ENCODE measurements at places on chromosomes 12 and 14.

DNA sequence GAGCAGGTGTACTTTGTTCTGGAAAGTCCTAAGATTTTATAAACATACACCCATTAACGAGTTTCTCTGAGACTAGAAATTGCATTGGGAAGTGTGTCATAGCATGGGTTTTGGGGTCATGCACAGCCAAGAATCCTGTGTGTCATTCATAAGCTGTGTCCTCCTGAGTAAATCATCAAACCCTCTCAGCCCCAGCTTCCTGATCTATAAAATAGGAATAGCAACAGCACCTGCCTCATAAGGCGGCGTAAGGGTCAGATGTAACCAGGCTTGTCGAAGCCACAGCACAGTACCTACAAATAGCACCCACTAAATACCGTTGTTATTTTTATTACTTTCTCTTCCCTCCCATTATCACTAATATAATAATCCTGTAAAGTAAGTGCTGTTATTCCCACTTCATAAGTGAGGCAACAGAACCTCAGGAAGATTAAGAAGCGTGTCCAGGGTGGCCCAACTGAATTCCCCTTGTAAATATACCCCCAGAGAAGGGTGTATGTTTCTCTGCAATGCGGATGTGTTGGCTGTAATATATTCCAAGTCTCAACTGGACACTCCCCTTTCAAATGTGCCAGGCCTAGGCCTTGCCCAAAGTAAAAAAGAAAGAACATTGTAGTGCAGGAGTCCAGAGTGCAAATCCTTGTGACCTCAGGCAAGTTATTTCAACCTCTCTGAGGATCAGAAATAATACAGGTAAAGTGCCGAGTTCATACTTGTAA, 188.3 kb upstream of the BCL2L14 start:
- no peak for DNase-seq

- peak; percentile 83 for DNase-seq
These were observed 31.2 kb downstream of the TC2N start for GRCh38 chr14:91835920-91836843.

- peak; percentile 84 for DNase-seq
These were observed 895 bp downstream of the SLC7A8 start for GRCh38 chr14:23182372-23183157.

DNA sequence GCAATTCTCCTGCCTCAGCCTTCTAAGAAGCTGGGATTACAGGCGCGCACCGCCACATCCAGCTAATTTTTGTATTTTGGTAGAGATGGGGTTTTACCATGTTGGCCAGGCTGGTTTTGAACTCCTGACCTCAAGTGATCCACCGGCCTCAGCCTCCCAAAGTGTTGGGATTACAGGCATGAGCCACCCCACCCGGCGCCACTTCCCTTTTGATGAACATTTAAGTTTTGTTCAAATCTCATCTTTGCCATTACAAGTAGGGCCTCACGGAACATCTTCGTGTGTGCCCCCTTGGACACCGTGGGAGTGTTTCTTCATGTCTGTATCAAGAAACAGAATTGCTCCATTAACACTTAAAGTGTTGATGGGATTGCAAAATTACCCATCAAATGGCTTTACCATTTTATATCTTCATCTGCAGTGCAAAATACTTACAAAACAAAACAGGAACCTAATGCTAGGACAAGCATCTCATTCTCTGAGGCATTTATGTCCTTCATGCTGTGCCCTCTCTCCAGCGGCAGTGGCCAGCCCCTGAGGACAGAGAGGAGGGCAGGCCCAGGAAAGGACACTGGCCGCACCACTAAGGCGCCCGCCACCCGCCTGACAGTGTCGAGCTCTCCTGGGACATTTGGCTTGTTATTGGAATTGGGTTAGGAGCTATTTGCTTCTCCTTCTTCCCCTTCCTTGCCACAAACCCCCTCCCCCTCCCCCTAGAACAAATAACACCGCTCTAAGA, 61.7 kb downstream of the RFX4 start:
- no peak for DNase-seq

- DNase-seq, result no peak
These were observed 132.3 kb downstream of the CCDC59 start for GRCh38 chr12:82225871-82226270.

DNA sequence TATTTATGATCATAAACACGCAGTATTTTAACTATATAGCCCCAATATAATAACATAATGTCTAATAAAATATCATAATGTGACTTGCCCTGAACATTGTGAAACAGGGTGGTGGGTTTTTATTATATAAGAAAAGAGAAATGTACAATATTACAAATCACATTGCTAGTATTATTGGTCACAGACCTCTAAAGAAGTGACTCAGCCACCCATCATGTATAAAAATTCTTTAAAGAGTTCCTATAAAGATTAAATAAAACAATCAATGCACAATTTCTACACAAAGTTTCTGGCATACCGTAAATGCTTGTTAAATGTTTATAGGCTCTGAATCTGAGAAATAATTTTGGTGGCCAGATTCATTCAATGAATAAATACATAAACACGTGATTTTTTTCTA, 28.9 kb downstream of the ABCC9 start:
- DNase-seq, result no peak

DNA sequence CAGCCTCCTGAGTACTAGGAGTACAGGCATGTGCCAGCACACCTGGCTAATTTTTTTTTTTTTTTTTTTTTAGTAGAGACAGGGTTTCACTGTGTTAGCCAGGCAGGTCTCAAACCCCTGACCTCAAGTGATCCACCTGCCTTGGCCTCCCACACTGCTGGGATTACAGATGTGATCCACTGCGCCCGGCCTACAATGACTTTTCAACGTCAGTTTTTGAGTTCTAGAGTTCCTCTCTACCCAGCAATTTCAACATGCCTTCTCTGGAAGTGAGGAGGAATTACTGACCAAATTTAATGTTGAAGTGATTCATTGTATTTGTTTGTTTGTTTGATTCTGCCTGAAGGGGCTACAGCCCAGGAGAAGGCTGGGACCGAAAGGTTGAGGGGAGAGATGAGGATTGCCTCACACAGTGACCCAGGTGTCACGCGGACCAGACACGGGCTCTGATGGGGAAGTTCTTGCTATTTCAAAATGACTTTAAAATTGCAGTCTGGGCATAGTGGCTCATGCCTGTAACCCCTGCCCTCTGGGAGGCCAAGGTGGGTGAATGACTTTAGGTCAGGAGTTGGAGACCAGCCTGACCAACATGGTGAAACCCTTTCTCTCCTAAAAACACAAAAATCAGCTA, 8.6 kb upstream of the DENR start:
- no peak for DNase-seq

DNA sequence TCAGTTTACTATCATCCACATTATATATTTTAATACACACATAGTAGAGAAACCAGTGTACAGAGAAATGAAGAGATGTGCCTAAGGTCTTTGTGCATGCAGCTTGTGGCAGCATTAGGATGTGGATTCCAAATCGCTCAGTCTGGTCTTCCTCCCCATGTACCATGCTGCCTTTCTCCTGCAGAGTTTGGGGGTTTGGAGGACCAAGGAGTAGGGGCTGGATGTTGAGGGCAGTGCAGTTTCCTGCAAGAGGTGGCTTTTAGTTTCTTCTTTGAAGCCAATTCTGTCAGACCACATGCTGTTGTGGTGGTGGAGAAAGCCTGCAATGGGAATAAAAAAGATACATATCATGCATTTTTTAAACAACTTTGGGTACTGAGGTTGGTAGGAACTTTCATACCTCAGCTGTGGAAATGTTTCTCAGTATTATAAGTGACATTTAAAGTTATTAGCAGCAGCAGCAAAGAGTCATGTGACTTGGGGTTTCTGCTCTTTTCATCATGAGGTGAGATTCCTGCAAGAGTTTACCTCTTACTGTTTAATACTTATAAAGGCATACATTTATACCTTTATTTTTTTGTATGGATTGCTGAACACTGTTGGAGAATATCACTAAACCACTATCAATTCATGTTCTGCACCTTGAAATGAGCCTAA, 34.4 kb downstream of the TESPA1 start:
- DNase-seq, result no peak

GRCh38 chr14:43778570-43778936, 728.5 kb downstream of the FSCB start:
- no peak for DNase-seq

GRCh38 chr12:78767264-78767981, 97.2 kb upstream of the SYT1 start:
- no peak for DNase-seq

GRCh38 chr14:102487204-102487577, 22.4 kb downstream of the ANKRD9 start:
- no peak for DNase-seq

GRCh38 chr14:72723858-72724530, 169.9 kb downstream of the DPF3 start:
- DNase-seq, result no peak

DNA sequence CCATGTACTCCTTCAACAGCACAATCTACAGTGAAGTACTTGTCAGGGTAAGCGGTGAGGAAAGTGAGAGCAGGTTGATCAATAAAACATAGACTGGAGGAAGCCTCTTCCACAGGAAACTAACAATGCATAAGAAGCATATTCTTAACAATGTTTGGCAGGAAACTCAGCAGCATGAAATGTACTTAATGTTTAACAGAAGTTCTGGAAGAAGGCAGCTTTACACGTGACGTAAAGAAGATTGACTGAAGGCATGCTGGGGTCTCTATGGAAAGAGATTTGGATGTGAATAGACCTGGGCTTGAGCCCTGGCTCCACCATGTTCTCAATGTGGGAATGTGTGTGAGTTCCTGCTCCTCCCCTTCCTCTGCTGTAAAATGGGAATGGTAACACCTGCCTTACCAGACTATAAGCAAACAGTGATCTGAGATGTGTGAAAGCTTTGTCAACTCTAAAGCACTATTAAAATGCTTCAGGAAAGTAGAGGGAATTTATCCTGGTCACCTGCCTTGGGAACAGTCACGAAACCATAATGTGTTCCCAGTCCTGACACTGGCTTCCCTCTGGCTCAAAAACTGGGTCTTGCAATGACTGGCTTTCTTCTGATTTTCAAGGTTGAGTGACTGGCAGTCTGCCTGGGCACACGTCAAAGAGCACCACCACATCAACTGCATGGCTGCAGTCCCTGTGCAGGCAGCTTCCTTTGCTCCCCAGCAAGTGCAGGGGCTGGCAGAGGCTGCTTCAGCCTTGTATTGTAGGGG, 384.6 kb downstream of the APAF1 start:
- DNase-seq, result no peak

GRCh38 chr12:34244608-34245007, 222.3 kb downstream of the ALG10 start:
- DNase-seq, result no peak

GRCh38 chr14:83885837-83886293, 1644.1 kb upstream of the FLRT2 start:
- DNase-seq, result no peak

GRCh38 chr14:101630056-101630965, 69.0 kb downstream of the DIO3 start:
- no peak for DNase-seq

DNA sequence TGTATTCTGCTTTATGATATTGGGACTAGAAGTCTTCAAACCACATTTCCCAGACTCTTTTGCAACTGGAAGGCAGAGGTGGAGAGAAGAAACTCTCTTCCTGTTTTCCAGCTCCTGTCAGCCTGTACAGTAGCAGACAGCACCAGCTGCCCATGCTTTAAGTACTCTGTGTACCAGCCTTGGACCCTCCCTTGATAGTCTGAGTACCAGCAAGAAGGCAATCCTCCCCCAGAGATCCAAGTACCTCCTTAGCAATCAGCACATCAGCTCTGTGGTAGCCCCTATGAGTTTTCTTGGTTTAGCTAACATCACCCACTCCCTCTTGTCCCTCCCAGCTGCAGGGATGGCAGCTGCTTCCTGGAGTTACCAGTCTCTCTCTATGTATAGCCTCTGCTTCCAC, 56.3 kb downstream of the STXBP6 start:
- no peak for DNase-seq

- peak; percentile 83 for DNase-seq
These were observed 12.4 kb downstream of the MGST1 start for GRCh38 chr12:16359512-16360491.

DNA sequence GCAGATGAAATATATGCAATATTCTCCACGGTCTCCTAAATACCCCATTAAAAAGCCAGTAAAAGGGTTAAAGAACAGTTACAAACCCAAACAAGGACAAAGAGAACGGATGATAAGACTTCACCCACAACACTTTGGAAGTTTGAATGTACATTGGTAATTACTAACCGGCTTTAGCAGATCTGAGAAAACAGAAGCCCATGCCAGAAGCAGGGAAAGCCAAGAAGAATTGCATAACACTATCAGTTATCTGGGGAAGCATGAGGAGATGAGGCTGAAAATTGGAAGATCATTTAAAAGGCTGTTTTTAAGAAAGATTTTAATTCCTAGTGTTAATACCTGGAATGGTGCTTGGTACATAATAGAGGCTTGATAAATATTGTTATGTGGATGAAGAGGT, 55.6 kb upstream of the MYBPC1 start:
- no peak for DNase-seq

DNA sequence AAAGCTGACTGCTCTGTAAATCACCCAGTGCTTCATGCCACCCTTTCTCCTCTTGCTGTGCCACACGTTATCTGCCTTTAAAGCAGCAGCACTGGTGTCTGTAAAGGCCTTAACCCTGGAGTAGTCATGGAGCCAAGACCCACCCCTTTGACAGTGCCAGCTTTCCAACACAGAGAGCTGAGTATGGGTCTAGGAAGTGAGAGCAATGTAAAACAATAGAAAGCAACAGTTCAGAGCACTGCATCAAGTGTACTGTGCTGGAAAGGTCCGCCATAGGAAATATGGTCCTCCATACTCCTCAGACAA, 139.5 kb downstream of the DAD1 start:
- DNase-seq, result no peak

- DNase-seq, result no peak
These were observed 27.3 kb downstream of the TTC5 start for GRCh38 chr14:20278414-20278813.

- no peak for DNase-seq
These were observed 82.4 kb upstream of the RESF1 start for GRCh38 chr12:31876568-31877424.

- DNase-seq, result no peak
These were observed 119.3 kb downstream of the BEGAIN start for GRCh38 chr14:100467939-100468338.

DNA sequence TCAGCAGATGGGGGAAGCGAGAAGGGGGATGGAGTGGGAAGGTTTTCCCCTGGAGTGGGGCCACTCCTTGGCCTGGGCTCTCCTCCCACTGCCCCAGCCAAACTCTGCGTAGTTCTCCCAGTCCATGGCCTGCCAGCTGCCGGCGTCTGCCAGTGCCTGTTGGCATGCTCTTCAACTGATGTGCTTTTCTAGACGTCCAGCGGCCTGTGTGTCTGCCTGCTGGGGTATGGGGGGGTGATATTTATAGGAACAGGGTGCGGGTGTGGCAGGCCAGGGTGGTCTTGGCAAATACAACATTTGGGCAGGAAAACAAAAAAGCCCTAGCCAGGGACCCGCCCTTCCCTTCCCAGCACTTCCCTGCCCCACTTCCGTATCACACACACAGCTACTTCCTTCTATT, 786.3 kb upstream of the NOVA1 start:
- no peak for DNase-seq

- DNase-seq, result no peak
These were observed 33.3 kb upstream of the KRAS start for GRCh38 chr12:25284024-25284423.
